ENCODE measurements at places on chromosomes 4 and X.

GRCh38 chrX:148389629-148390028, 110.8 kb upstream of the AFF2 start:
- no peak for DNase-seq

DNA sequence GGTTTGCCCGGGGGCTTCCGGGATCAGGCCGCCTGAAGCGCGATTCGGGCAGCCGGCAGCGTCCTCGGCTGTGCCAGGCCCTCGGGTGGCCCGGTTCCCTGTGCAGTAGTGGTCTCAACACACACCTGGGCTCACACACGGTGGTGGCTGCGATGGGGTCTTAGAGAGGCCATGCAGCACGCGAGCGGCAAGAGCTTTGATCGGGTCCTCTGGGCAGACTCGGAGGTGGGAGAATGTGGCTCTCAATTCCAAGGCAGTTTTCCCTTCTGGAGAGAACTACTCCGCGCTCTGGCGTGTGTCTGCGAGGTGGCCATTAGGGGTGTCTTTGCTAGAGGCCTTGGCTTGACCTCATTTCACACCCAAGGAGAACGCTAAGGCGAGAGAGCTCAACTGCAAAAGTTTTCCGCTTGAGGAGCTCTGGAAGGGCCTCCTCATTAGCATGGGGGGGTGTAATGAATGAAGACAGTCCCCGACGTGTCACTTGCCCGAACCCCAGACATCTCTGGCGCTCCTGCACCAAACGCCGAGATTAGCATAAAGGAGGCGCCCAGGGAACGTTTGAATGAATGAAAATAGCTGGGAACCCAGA, 771 bp upstream of the RBPJ start:
- DNase-seq: peak; percentile 72

- DNase-seq: no peak
Observed at GRCh38 chr4:94918543-94918942, 160.8 kb downstream of the BMPR1B start.

GRCh38 chr4:126395664-126396063, 1080.9 kb downstream of the FAT4 start:
- no peak for DNase-seq

DNA sequence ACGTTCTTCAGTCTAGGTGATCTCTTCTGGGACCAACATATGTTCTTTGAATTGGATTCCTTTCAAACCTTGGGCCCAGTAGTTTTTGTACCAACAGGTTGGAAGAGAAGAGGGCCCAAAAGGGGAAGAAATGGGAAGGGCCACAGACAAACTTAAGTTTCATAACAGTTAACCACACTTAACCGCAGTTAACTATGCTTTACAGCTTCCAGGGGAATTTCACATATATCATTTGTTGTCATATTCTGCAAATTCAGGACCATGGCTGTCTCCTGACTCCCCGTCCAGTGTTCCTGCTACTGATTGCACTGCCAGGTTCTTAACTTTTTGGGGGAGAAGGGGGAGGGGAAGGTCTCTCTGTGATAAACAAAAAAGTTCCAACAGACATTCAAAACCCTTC, 34.6 kb downstream of the RTL5 start:
- no peak for DNase-seq

DNA sequence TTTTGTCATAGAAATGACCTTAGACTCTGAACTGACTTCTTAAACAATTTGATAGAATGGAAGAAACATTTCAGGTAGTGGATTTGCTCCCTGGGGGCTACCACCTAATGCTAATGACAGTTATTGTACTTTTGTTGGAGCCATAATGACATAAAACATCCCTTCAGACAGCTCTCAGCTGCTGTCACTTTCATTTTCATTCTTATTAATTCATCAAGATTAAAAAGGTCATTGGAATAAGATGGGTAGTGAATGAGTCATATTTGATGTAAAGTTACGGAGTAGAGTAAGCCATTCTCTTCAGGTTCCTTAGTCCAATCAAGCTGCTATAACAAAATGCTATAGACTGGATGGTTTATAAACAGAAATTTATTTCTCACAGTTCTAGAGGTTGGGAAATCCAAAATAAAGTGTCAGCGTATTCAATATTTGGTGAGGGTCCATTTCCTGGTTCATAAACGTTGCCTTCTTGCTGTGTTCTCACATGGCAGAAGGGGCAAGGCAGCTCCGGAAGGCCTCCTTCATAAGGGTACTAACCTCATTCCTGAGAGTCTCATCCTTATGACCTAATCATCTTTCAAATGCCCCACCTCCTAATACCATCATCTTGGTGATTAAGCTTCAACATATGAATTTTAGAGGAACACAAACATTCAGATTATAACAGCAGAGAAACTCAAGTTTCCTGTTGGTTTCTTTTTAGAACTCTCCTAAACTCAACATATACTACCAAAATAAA, 268.5 kb downstream of the ARAP2 start:
- no peak for DNase-seq

- no peak for DNase-seq
Observed at GRCh38 chr4:40165916-40166315, 30.9 kb upstream of the RHOH start.

GRCh38 chrX:64758047-64758446, 218.2 kb downstream of the ZC4H2 start:
- DNase-seq: no peak

GRCh38 chr4:152577708-152578396, 42.0 kb upstream of the FBXW7 start:
- DNase-seq: no peak

GRCh38 chr4:6239968-6240367, 29.7 kb upstream of the WFS1 start:
- DNase-seq: no peak

DNA sequence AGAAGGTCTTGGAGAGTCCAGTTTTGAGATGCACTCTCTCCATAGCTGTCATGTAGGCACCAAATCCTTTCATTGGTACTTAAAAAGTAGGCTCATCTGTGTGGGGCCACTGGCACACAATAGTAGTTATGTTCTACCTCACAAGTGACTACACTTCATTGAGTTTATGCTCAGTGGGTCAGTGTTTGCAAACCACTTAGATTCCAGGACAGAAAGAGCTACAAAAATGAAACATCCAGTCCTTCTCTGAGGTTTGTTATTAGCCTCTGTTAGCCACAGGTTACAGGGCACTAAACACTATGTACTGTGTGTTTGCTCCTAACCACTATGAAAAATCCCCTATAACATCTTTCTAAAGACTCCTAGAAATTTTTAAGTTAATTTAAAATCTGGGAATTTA, 13.8 kb downstream of the RAB28 start:
- DNase-seq: no peak

DNA sequence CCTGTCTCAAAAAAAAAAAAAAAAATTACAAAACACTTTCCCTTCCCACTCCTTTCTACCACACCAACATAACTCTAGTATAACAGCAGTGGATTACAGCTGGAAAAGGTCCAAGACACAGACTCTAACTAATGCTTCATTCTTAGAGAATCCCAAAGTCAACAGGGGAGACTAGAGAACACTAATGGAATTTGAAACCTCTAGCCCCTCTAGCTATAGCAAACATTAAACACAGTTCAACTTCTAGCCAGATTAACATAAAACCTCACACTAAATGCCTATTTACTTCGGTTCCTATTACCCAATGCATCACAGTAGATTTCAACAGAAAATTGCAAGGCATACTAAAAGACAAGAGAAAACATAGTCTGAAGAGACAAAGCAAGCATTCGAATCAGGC, 10.5 kb upstream of the DHX15 start:
- peak; percentile 31 for DNase-seq

DNA sequence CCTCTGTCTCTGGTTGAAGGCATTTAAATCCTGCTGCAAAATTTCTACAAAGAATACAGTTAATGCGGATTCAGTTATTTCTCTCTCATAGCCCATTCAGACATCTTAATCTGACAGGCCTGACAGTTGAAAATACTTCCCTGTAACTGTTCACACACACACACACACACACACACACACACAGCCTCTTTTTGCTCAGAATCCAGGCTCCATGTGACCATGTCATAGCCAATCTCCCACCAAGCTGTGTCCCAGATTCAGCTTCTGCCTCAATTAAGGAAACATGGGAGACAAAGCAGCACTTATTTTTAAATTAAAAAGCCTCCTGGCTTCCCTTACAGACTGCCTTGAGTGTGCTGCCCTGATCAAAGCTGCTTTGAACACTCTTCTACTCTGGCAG, 49.3 kb upstream of the EFHC2 start:
- no peak for DNase-seq

DNA sequence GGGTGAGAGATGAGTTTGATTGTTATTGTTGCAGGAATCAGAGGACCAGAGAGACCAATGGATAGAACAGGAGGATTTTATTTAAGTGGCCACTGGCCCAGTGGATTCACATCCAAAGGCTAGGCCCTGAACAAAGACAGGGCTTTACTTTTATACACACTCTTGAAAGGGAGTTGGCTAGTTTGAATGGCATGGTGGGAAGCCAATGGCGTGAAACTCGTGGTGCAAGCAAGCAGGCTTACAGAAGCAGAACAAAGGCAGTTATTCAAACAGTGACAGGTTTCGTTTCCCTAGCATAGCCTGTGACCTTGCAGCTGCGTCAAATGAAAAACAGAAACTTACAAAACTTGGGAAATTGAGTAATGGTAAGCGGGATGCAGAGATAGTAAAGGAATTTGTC, 110.2 kb upstream of the PRDX4 start:
- DNase-seq: no peak
